ENCODE measurements at places on chromosomes 3 and 15. TPM values are rescaled to one million over a fixed set of nuclear protein-coding genes. Genes with fewer than 3 reads are reported as not detected.
A peak's percentile ranks its signal among the peaks of the same experiment; 100 is the strongest.

DNA sequence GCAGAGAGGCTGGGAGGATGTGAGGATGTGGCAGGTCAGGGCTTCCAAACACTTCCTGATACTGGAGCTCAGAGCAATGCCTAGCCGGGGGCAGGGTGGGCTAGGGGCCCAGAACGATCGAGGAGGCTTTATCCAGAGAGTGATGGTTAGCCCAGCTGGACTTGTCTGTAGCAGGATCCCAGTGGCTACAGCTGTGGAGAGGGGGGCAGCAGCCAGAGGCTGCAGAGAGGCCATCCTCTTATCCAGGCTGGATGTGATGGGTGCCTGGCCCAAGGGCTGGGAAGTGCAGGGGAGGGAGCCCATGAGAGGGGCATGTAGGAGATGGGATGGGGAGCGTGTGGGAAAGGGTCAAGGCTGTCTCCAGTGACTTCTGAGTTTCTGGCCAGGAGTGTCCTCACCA, 4.6 kb downstream of the PARP3 start:
- no peak for DNase-seq

GRCh38 chr3:73729969-73730440, 105.3 kb upstream of the PDZRN3 start:
- no peak for DNase-seq

DNA sequence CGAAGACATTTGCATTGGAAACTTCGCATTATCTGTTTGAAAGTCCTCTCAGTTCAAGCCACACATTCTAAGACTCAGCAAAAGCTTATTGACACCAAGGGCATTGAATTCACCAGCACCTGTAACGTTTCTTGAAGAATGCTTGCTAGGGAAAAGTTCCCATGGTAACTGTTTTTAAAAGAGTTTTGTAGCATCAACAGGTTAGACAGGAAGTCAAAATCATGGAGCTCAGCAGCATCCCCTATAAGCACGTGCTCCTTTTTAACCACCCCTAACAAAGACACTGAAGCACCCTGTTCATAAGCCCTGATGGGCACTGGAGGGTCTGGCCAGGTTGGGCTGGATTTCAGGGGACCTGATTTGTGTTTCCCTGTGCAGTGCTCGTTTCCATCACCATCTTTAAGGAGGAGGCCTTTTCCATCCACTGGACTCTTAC, 229.7 kb upstream of the BHLHE40 start:
- DNase-seq = no peak

DNA sequence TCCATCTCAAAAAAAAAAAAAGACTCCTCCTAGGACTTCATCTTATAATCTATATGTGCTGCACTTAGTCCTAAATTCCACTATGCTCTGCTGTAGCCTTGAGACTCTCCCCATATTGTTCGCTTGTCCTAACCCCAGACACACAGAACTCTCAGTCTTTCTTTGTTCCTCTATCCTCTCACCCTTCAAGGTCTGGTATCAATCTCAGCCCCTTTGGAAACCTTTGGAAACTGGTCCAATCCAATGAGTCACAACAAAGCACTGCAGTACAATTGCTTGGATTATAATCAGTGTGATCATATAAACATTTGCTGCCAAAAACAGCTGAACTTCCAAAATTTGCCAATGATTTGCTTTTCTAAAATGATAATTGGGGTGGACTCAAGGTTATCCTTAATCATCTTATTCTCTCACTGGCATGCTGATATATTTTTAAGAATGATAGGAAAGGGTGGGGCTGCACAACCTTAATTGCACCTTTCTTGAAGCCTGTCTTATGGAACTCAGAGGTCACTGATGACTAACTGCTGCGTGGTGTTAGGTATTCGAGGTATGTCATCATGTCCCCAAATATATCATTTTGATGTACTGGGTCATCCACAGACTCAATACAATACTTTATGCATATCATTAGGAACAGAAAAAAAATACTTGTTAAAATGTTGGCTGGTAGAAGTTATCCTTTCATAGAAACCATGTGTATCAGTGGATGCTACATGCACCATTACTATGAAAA, 756.7 kb downstream of the NR2F2 start:
- DNase-seq = no peak

The STRIT1 gene
- total RNA-seq = not detected

DNA sequence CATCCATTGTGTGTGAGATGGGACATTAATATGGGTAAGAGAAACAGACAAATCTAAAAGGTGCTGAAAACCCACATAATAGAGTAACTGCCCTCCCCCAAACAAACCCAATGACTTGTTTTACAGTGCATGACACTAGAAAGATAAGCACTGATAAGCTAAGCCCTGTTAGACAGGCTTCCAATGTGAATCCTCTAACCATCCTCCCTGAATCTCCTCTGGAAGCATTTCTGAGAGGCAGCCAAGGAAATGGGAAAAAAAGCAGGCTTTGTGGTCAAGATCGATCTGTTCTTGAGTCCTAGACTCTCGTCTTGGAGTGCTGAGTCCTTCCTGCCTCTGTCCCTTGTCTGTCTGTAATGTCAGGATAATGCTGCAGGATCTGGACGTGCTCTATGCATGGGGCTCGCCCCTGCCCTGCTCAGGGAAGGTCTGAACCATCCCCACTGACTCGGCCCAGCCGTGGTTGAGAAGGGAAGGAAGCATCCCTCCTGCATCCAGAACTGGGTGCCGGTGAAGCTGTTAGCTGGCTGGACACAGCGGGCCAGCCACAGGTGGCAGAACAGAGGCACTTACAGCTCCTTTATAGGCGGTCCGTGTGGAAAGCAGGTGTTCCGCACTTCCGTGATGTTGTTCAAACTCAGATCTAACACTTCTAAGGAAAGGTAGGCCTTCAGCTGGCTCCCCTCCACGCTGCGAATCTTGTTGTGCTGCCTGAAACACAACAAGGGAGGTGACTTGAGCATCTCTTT, 84.1 kb downstream of the LRIG1 start:
- no peak for DNase-seq

DNA sequence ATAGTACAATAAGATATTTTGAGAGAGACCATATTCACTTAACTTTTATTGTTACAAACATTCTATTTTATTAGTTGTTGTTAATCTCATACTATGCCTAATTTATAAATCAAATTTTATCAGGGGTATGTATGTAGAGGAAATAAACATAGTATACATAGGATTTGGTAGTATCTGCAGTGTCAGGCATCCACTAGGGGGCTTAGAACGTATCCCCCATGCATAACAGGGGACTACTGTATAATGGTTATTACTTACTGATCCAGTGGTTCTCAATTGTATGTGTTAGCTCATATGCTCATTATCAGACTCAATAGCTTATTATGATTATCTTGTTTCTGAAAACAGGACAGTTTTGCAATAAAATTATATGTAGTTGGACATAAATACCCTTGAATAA, 27.6 kb downstream of the CMC1 start:
- no peak for DNase-seq

DNA sequence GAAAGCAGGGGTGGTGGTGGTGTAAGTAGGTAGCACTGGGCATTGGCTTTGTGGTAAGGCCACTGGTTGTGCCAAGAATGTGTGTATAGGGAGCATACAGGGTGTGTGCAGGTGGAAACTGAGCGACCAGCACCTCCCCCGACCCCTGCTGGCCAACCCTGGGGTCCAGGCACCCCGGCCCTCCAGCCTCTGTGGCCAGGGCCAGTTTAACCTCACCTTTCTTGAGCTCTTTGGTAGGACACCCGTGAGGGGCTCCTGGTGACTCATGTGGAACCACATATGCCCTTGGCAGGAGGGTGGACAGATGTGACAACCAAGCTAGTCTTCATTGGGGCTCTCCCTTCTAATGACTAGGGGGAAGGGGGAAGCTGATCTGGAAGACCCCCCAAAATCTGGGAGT, 19.5 kb downstream of the SHF start:
- DNase-seq = no peak

- no peak for DNase-seq
Measured at GRCh38 chr15:65917407-65917756, 48.1 kb downstream of the RAB11A start.

GRCh38 chr3:38521391-38521987, 25.3 kb downstream of the EXOG start:
- peak; percentile 82 for DNase-seq

DNA sequence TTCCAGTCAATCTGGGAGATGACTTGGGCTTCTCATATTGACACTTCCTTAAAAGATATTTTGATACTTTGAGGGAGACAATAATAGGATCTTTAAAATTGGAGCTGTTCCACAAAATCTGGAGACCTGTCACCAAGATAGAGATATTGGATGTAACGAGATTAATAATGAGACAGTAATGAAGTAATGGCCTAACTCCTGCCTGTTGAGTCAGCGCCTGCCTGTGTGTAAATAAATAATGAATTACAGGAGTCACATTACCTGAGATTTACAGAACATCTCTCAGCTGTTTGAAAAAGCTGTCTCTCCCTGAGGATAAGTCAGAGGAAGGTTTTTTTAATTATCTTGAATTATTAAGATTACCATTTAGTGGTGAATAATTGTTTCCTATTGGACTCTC, 43.8 kb upstream of the MITF start:
- DNase-seq = no peak

GRCh38 chr3:42891042-42891441, 14.9 kb upstream of the ZNF662 start:
- DNase-seq = no peak

DNA sequence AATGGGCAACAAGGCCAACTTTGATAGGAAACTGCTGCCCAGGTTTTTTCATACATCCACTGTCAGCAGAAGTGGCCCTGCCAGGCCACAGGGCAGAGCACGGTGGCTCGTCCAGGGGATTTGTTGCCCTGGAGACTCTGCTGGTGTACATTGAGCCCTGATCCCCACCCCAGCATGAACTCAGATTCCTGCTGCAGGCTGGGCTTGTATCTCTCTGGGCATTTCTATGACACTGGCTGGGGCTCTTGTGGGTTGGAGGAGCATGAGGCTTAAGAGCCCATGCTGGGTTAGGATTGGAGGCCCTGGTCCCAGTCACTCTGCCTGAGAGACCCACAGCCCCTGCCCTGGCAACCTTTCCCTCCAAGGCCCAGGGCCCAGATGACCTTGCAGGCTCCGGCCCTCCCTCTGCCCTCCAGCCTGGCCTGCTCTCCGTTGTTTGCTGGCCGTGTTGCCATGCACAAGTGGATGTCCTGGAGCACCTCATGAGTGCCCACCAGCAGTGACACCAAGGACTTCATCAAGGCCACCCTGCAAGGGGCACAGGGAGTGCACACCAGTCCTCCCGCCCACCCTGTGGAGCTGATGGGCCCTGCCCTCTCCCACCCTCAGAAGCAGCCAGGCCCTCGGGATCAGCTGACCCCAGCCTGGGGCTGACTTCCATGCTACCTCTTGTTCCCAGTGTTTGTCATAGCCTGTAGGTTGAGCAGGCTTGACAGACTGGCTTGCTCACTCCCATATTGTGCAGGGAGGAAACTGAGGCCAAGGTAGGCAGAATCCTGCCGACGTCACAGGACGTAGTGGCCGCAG, 58.2 kb downstream of the ZNF445 start:
- no peak for DNase-seq

DNA sequence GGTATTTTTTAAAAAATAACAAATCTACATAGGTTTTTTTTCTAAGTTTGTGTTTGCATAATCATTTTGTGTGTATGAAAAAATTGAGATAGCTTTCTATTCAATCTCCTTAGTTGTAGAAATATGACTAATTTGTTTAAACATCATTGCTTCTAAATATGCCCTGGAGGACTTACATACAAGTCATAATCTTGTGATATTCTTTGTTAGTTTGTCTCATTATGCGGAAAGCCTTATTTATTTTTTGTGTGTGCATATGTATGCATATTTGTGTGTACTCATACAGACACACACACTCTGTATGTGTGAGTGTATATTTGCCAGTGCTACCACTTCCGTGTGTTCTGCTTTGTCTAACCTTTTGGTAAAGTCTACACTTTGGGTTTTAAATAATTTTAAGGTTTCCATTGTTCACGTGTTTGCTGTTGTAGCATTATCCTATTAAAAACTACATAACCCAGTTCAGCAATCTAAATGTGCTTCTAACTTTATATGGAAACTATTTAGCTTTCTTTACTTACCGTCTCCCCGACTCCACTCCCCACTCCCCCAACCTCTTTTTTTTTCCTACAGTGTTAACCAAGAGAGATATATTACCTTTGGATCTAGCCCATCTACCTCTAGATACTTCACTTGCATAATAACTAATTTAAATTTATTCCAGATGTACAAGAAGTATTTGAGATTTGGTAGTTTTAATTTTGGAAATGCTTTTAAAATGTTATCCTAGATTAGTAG, 111.7 kb downstream of the FNDC3B start:
- DNase-seq = no peak

DNA sequence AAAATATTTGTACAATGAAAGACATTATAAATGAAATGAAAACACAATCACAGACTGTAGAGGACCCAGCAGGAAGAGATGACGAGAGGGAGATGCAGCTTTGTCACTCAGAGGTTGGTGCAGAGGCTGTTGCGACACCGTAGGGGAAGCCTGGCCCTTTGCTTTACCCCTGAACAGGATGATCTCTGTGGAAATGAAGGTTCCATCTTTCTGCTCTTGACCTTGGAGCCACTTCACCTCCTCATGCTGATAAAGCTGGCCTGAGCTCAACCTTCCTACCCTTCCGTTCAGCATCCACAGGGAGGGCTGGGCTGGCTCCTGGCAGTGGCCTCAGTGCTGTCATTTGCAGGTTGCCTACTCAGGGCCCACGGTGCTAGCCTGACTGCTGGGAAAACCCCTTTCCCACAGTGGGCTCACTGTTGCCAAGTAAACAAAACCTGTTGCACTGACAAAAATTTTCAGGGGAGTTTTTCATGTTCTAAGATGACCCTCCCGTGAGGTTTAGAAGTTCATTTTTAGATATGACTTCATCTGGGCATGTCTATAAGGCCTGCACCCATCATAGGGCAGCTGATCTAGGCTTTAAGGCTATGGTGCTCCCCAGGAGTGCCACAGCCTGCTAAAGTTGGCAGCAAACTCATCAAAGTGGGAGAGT, 3.0 kb upstream of the CD80 start:
- DNase-seq = peak; percentile 75

The VILL gene
- total RNA-seq = 2.8 TPM

The PLA2G4D gene
- not detected for total RNA-seq

The CD200R1L gene
- total RNA-seq = not detected

The A4GNT gene
- total RNA-seq = not detected

DNA sequence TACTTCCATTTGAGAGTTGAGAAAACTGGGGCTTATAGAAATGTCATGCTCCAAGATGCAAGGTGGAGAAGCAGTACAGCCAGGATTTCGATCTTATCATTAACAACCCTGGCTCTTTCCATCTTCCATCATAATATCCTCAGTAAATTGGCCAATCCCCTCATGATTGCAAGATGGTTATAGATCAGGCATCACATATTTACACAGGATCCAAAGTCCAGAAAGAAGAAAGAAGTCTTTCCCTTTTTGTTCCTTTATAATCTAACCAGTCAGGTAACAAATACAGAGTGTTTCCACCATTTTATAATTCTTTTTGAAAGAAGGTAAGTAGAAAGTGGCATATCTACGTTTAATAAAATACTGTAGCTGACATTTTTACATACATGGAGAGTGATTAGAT, 29.7 kb downstream of the CNTN3 start:
- no peak for DNase-seq

- no peak for DNase-seq
Measured at GRCh38 chr3:113261626-113262303, 50.4 kb downstream of the BOC start.

GRCh38 chr3:13015286-13016082, 57.7 kb downstream of the IQSEC1 start:
- no peak for DNase-seq
